LNCaP clone FGC (cell line): ENCODE measurements at places on chromosomes 3 and 15.
A peak's percentile ranks its signal among the peaks of the same experiment; 100 is the strongest.

- DNase-seq, result peak; percentile 99
These were observed 19.8 kb upstream of the NUDT16 start for GRCh38 chr3:131361464-131362421.

DNA sequence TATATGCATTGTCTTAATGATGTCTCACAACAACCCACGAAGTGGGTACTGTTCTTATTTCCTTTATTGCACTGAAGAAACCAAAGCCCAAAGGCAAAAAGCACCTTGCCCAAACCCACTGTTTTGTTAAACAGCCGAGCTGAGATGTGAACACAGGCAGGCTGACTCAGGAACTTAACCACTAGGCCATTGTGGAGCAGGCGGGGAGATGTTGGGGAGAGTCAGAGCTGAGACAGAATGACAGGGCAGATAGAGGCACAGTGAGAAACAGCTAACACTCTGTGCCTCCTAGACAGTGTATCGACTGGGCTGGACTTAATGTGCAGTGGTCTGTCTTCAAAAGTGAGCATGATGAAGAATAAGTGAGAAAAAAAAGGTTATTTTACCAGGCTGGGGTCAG lies 56.5 kb downstream of the RPLP1 start:
- no peak for DNase-seq

DNA sequence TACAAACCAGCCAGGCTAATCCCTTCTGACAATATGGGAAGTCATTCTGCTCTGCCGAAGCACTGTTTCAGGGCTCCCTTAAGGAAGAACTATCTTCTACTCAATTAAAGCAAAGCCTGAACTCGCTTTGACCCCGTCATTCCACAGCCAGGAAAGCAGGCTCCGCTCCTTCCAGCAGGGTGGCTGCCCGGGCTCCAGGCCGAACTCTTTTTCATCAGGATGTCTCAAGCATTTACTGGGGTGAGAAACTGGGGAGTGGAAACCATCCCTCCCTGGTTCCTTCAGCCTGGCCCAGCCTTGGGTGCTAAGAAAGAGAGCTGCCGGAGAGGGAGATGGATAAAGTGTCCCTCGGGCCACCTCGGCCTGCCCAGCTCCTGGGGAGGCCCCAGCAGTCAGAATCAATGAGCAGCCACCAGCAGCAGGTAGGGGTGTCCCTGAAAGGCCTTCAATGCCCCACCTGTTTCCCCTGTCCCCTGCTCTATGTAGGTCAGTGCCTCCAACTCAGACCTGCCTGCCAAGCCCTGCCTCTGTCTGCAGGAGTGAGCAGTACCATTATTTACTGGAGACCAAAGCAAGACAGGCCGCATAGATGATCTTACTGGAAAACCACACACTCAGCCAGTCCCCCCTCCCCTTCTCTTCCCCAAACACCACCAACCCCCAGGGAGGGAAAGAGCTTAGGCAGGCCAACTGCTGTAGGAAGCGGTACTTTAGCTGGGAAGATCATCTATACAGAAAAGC lies 225.6 kb upstream of the TLE3 start:
- DNase-seq, result peak; percentile 32

GRCh38 chr3:133096900-133097613 lies 58.9 kb downstream of the TMEM108 start:
- no peak for DNase-seq

DNA sequence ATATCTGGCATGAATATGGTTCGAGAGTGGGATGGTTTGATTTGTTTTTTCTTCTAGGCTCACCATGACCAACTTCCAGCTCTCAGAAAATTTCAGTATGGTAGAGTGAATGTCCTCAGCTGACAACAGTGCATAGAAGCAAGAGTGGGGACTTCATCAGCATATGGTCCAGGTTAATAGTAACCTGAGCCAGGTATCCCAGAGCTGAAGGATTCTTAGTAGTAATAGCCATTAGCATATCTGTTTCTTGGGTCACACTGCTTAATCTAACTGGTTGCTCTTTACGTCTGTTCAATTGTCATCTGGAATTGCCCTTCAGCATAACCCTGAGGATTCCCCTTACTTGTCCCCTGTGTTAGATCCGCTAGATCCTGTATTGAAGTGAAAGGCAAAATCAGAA lies 151.8 kb downstream of the GMNC start:
- DNase-seq, result no peak

GRCh38 chr3:146640955-146641867 lies 36.1 kb upstream of the PLSCR5 start:
- no peak for DNase-seq

- no peak for DNase-seq
These were observed 487.5 kb upstream of the KCNMB2 start for GRCh38 chr3:178048768-178049167.

- DNase-seq, result no peak
These were observed 39.8 kb downstream of the ARHGAP31 start for GRCh38 chr3:119333773-119334509.

DNA sequence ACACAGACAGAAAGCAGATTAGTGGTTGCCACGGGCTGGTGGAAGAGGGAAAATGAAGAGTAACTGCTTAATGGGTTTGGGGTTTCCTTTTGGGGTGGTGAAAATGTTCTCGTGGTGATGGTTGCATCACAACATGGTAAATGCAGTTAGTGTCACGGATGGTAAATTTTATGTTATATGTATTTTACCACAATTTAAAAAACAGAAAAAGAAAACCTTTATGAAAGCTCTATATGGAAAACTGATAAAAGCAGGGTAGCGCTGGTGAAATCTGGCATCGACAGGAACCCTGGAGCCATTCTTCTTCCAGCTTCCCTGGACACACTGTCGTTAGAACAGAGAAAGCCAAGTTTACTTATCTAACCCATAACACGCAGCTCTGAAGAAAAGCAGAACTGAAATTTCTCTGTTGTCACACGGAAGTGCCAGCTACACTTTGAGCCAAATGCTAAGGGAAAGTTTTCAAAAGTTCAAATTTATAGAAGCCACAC lies 287.7 kb upstream of the NR2F2 start:
- no peak for DNase-seq

GRCh38 chr15:91839867-91840266 lies 13.6 kb upstream of the SLCO3A1 start:
- no peak for DNase-seq

GRCh38 chr15:31236184-31237042 lies 90.2 kb upstream of the KLF13 start:
- DNase-seq, result no peak

- DNase-seq, result peak; percentile 56
These were observed 65.2 kb downstream of the CERS3 start for GRCh38 chr15:100463515-100463914.

DNA sequence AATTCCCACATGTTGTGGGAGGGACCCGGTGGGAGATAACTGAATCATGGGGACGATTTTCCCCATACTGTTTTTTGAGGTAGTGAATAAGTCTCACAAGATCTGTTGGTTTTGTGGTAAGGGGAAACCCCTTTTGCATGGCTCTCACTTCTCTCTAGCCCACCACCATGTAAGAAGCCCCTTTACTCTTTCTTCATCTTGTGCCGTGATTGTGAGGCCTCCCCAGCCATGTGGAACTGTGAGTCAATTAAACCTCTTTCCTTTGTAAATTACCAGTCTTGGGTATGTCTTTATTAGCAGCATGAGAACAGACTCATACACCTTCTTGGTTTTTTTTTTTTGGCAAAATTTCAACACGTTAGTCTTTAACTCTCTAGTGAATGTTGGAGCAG lies 18.1 kb downstream of the ARL8B start:
- no peak for DNase-seq

DNA sequence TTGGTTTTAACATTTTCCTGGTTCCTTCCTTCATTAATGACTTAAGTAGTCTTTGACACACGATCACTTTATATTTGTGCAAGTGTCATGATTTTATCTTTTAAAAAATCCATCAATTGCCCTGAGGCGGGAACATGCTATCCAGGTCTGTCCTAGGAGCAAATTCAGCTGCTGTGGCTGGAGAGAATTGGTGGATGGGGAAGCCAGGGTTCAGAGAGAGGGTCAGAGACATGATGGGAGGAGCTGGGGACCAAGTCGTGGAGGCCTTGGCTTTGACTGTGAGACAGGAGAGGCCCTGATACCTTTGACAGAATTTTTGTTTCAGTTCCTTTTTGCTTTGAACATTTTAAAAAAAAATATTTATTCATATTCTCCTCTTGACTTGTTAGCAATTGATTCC lies 89.0 kb downstream of the CHRNA7 start:
- DNase-seq, result no peak

DNA sequence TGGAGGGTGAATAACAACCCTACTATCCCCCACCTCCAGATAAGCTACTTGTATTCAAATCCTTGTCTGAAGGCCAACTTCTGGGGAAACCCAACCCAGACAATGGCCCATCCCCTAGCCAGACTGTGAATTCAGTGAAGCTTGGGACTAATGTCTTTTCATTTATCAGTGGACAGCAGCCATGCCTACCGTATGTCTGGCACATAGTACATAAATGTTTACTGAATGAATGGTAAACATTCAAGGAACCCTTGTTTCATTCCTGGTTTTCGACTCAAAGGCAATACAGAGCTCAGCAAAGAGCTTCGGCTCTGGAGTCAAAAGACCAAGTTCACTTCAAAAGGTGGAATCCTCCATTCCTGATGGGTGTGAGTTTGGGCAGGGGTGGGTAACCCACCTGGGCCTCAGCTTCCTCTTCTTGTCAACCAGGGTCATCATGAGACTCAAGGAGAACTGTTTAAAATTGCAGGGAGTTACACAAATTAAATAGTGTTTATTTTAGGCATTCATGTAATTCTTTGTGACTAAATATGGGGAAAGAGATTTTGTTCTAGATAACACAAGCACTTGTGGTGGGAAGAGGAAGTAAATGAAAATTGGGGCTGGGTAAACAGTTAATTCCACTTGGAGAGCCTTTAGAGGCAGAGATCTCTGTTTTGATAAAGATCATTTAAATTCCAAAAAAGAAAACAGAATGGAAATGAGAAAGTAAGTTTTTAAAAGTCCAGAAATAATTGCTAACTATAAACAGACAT lies 303.7 kb upstream of the WNT5A start:
- DNase-seq, result peak; percentile 66

DNA sequence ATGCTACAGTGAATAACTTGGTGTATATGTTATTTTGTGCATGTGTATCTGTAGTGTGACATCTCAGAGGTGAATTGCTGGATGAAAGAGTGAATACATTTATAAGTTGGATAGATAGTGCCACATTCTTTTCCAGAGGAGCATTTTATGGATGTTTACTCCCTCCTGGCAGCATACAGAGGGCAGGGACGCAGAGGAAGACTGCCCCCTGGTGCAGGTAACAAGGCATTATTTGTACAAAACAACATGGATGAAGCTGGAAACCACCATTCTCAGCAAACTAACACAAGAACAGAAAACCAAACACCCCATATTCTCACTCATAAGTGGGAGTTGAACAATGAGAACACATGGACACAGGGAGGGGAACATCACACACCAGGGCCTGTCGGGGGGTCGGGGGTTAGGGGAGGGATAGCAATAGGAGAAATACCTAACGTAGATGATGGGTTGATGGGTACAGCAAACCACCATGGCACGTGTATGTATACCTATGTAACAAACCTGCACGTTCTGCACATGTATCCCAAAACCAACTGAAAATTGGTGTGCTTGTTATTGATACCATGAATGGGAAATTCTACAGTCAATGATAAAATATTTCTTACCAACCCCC lies 57.9 kb upstream of the CTXND1 start:
- peak; percentile 45 for DNase-seq

- no peak for DNase-seq
These were observed 84.8 kb downstream of the LSM3 start for GRCh38 chr3:14263317-14264005.

DNA sequence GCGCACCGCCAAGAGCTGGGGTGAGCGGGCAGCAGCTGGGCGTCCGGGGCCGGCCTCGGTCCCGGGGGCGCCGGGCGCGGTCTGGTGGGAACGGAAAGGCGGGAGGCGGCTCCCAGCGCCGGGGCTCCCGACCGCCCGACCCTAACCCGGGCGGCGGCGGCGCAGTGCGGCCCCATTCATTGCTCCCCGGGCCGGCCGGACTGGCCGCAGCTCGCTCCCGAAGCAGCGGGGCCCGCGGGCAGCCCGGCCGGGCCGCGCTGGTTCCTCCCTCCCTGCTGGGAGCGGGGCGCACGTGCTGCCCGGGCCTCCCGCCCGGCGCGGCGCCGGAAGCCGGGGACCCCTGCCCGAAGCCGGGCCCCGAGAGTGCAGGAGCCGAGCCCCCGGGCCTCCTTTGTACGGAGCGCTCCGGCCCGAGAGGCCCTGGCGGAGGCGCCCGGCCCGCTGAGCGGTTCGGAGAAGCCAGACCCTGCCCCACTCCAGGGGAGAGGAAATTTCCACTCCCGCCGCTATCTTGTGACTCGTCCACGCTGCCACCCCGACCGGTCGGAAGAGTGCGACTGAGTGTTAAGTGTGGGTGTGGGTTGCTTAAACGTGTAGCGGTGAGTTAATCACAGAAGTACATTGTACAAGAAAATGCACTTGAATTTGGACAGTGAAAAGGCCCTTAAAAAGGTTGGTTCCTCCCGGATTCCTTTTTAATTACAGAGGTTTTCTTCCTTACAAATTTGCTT lies 613 bp downstream of the ATP1B3 start:
- DNase-seq, result no peak

DNA sequence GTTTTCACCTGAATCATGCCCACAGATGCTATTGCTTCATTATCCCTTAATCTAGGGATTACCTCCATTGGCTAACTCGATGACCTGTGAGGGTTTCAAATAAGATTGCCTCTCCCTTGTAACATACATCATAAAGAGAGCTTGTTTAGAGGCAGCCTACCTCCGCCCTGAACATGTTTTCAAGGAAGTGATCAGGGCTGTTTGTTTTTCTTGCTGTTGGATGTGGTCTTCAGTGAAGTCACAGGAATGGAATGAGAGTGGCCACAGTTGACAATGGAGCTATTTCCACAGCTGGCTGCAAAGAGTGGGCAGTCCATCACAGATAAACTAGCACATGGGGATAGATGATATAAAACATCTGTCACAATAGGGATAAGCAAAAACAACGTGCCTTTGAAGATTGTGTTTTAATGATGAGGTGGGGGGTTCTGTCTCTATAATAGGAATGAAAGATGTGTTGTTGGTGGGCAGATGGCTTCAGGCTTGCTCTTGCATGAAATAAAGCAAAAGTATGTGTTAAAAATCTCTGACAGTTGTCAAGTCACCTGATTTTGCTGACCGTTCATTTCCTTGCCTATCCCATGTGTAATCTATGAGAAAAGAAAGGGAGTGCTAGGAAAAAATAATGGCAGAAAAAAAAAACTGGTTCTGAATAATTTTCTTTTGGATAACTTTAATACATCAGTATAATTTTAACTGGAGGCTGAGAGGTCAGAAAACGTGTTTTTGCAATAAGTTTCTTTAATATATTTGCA lies 642.3 kb downstream of the RBMS3 start:
- no peak for DNase-seq

GRCh38 chr3:151434151-151434890 lies 26.5 kb downstream of the IGSF10 start:
- DNase-seq, result no peak

GRCh38 chr3:177672252-177672911 lies 475.1 kb upstream of the TBL1XR1 start:
- DNase-seq, result no peak

DNA sequence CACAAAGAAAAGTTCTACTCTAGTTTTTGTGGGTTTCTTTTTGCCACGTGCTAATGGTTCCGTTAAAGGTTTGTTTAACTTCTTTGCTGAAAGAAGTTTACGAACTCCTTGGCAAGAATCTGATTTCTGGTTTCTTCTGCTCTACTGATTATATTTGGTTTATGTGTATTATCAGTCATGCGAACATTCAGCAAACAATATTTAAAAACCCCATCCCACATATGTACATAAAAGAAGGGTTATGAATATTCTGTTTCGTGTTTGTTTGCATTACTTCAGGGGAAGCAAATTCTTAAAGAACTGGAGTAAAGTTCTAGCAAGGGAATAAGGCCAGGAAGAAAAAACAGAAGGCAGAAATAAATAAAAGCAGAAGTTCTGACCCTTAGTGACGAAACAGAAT lies 9.8 kb downstream of the LARS2 start:
- DNase-seq, result peak; percentile 81

GRCh38 chr3:162742159-162742717 lies 1245.6 kb downstream of the OTOL1 start:
- no peak for DNase-seq
